ENCODE measurements at places on chromosomes 2 and 18. TPM values are rescaled to one million over a fixed set of nuclear protein-coding genes. Genes with fewer than 3 reads are reported as not detected.
A peak's percentile ranks its signal among the peaks of the same experiment; 100 is the strongest.

- DNase-seq, result no peak
Observed at GRCh38 chr2:43717322-43717721, 41.1 kb upstream of the C1GALT1C1L start.

DNA sequence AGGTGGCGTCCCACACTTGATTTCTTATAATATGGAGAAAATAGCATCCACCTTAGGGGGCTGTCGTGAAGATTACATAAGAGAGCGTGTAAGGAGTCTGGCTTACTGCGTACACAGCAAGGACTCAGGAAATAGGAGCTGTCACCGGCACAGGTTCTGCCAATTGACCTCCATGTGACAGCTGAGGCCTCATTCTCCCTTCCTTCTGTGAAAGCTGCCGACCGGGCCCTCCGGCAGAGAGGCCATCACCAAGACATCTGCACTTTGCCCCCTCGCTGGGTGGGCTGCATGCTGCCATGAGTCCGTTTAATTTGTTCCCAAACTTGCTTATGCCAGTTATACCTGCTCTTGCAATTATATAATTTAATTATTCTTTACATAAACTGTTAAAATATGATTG lies 27.7 kb downstream of the HS1BP3 start:
- DNase-seq, result no peak

DNA sequence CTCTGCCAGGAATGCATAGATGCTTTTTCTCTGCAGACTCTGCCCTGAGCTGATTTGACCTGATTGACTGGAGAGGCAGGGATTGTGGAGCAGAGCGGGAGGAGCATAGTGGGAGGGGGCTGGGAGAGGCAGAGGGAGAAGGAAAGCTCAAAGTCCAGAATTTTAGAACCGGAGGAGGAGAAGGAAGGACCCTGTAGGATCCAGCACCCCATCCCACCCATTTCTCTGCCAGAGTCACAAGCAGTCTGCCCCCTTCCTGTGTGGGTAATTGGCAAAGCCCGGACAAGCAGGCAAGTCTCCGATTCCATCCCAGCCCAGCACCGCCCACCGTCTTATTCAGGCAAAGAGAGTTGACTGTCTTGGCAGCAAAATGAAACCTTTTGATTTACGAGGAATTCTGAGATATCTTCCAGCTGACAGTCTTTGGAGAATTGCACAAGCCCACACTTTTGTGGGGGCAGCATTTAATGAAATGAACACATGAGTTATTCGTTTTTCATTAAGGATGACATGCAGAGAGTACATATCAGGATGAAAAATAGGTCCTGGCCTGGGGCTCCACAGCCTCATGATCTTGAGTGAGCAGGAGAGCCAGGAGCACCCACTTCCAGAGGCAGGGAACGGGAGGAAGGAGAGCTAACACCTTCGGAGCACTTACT lies 103.1 kb downstream of the MCFD2 start:
- DNase-seq, result no peak

GRCh38 chr18:43914018-43914417 lies 636.7 kb upstream of the SYT4 start:
- DNase-seq, result no peak

DNA sequence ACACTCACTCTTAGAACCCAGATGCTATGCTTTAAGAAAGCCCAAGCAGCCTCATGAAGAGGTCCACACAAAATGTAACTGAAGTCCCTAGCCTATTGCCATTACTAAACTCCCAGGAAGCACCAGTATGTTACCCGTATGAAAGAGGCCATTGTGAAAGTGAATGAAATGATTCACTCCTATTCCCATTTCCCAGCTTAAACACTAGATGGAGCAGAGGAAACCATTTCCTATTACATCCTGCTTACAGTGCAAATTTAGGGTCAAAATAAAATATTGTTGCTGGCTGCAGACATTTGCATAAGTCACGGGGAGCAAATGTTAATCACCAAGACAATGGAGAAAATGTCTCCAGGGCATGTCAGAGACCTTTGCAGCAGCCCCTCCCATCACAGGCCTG lies 989.7 kb upstream of the CRIM1 start:
- peak; percentile 4 for DNase-seq

DNA sequence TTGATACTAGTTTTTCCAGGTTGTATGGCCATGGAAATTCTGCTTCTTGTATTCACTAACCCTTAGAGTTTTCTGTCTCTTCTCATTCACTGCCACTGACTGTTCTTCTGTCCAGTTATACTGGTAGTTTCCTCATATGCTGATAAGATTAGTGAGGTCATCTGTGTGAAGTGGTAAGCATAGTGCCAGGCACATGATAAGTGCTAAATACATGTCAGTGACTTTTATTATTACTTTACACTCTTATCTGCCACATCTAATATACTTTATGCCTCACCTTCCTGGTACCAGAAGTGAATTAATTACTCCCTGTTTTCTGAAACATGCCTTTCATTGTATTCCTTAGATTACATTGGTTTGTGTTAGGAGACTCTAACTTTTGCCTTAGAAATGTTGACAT lies 91.3 kb downstream of the NBEAL1 start:
- no peak for DNase-seq

LYG2 gene
- not detected for total RNA-seq

GRCh38 chr2:162243294-162243693 lies at the start of gene FAP:
Gene FAP (minus strand): TSS chr2:162243445. CDS start chr2:162243327, 118 bp downstream.
- no peak for DNase-seq

DNA sequence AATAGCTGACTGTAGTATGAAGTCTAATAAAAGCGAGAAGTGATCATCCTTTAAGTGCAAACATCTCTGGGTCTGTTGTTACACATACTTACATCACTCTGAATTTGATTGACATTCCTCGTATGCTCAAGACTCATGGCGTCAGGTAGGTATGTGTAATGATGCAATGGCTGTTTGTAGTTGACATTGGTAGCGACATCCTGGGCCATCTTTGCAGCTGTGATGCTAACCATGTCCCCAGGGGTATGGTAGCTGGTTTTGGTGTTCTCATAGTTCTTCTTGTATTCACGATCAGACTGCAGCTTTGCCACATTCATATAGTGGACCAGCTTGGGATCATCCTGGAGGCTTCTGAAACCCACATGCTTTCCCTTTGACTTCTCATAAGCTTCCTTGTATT lies 62.0 kb downstream of the NEB start:
- DNase-seq, result no peak

ASB1 gene
- total RNA-seq, result 34.3 TPM

RAPH1 gene
- total RNA-seq, result 12.3 TPM

MARS2 gene
- total RNA-seq, result 9.9 TPM
